Airway epithelial cell (primary cell): ENCODE measurements at places on chromosomes 11 and 22. TPM values are rescaled to one million over a fixed set of nuclear protein-coding genes. Genes with fewer than 3 reads are reported as not detected.

The SLC15A3 gene
- total RNA-seq: 0.05 and 0.07 TPM in 2 replicates

The LRRC4C gene
- total RNA-seq: not detected in 2 replicates

The PHOX2A gene
- not detected in 2 replicates for total RNA-seq

The ALDH3B2 gene
- total RNA-seq: 43.2 and 65.4 TPM in 2 replicates

The C11orf87 gene
- total RNA-seq: 0.09 and 0.14 TPM in 2 replicates

The OR52A1 gene
- total RNA-seq: not detected in 2 replicates

The NAALAD2 gene
- not detected in 2 replicates for total RNA-seq

The SYNGR1 gene
- 6.4 and 6.5 TPM in 2 replicates for total RNA-seq

The TENM4 gene
- total RNA-seq: 4.2 and 19.3 TPM in 2 replicates

The CPT1B gene
- total RNA-seq: 1.1 and 1.5 TPM in 2 replicates

The C1QTNF6 gene
- total RNA-seq: 7.8 and 9.2 TPM in 2 replicates

The RASSF10 gene
- total RNA-seq: 6.5 and 8.9 TPM in 2 replicates

The PYGM gene
- total RNA-seq: 0.14 and 0.79 TPM in 2 replicates

The BBOX1 gene
- total RNA-seq: 12.8 and 13.2 TPM in 2 replicates

The LGR4 gene
- total RNA-seq: 41.8 and 45.8 TPM in 2 replicates

The SEC14L2 gene
- 28.9 and 61.4 TPM in 2 replicates for total RNA-seq

The SLC35F2 gene
- 46.5 and 48.1 TPM in 2 replicates for total RNA-seq

The TUB gene
- total RNA-seq: 0.51 and 1.3 TPM in 2 replicates

The SERHL2 gene
- 3.0 and 5.8 TPM in 2 replicates for total RNA-seq

The DYNC2H1 gene
- 9.5 and 12.3 TPM in 2 replicates for total RNA-seq

The LIF gene
- 1.3 and 2.5 TPM in 2 replicates for total RNA-seq

The RAG2 gene
- not detected in 2 replicates for total RNA-seq
